ENCODE measurements at places on chromosomes 3 and 15.

DNA sequence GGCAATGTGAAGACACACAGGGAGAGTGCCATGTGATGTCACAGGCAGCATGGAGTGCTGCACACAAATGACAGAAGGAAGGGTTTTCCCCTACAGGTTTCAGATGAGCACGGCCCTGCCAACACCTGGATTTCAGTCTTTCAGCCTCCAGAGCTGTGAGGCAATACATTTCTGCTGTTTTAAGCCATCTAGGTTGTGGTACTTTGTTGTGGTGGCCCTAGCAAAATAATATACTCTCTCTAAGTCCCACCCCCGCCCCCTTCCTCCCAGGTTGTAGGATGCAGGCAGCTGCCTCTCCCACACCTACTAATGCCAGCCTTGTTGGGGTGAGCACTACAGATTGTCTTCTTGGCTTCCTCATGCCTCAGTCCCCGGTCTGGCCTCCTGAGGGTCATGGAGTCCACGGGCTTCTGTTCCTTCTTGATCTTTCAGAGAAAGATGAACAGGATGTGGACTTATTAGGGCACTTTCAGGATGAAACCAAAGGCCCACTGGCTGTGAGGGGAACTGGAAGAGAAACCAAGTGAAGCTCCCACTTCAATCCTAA lies 180.0 kb downstream of the CD47 start:
- no peak for DNase-seq

GRCh38 chr3:4801892-4802291 lies 177.3 kb upstream of the BHLHE40 start:
- DNase-seq = no peak

GRCh38 chr15:75042730-75043508 lies 19.5 kb downstream of the PPCDC start:
- DNase-seq = no peak

DNA sequence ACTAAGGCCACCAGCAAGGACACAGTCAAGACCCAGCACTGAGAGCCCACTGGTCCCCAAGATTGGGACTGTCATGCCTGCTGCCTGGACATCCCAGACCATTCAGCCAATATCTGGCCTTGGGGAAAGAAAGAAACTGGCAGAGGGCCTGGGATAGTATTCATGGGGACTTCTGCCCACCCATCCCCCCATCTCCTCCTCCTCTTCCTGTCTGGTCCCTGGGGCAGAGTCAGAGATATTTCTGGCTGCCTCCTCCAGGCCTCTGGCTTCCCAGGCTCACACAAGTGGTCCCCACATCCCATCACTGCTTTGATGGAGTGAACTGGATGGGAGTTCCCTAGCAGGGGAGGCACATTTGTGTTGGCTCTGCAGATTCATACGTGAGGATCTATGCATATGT lies 4.2 kb upstream of the RASL12 start:
- DNase-seq = no peak

DNA sequence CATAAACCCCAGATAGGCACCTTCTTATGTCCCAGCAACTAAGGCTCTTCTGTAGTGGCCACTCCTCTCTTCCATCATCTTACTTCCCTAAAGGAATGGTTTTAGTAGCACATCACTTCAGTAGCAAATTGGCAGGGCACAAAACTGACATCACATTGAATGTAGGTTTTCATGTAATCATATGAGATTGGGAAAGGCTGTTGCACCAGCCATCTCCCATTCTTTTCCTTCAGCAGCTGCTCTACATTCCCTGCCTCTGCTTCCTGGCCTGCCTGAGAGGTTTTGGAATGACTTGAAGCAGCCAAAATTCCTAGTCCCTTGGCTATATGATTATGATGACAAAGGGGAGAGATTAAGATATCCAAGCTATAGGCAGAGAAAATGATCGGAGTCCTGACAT lies 36.5 kb downstream of the NSUN3 start:
- DNase-seq = no peak

GRCh38 chr3:95302044-95302443 lies 1239.2 kb downstream of the NSUN3 start:
- no peak for DNase-seq

DNA sequence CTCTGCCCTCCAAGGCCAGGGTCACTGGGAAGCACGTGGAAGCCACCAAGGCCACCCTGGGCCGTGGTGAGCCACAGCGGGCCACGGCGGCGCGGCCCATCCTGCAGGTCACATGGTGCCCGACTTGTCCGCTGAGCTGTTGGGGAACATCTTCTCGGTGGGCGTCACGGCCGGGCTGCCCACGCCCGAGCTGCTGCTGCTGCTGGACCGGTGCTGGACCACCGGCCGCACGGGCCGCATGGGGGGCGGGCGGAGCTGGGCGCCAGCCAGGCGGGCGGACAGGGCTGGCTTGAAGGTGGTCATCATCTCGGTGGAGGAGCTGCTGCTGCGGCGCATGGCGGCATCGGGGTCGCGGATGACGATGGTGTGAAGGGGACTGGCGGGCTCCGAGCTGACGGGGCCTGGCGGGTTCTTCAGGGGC lies 22.1 kb upstream of the RAD18 start:
- DNase-seq = no peak

DNA sequence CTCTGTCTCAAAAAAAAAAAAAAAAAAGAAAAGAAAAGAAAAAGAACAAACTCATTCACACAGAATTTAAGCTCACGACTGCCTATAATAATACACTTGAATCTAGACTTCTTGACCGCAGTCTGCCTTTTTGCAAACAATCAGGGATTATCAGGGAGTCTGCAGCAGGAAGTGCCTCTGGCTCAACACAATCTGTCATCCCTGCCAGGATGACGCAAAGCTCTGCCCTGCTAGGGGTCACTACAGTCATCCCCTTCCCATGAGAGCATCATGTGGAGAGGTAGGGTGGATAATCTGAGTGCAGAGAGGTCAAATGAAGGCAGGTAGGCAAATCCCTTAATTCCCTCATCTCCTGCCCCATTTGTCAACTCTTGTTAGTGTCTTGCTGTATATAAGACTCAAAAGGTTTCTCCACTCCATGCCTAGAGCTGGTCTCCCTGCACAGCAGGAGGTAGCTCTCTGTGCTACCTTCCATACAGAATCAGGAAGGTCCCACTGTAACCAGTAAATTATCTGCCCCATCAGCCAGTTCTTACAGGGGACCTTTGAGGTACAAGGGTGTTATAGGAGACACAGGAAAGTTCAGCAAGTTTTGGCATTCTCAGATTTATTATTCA lies 4.2 kb downstream of the UBAP1L start:
- no peak for DNase-seq

DNA sequence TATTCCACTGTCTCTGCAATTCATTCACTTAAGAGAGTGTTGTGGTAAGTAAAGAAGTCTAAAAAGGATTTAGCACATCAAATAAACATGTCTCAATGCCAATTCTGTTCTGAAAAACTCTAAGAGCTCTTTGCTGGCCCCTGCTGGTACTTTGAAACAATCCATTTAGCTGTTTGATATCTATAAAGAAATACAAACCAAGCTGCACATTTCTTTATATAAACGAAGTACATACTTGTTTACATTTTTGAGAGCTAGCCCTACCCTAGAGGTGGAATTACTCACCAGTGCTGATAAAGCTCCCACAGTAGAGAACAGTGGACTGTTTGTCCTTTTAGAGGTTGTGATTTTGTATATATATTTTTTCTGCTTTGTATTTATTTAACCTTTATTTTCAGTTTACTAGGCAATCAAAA lies 75.5 kb downstream of the NEDD4 start:
- DNase-seq = no peak

DNA sequence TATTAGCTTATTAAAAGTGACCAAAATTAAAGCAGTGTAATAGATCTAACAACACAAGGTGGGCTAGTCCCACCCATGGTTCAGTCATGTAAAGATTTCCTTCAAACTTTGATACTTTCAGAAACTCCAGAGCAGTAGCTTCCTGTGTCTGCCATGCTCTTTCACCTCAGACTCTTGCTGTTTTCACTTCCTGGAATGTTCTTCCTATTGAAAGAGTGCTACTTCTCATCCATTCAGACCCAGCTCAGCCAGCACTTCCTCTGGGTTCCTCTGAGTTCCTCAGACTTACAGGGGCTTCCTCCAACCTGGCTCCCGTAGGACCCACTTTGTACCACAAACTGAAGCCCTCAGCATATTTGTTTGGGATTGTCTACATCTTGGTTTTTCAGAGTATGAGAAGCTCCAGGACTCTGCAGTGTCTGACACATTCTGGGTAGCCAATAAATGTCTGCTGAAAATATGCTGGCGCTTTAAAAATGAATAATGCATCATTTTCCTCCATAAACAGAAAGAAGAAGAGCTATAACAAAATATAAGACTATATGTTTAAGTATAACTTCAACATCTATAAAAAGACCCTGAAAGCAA lies 18.0 kb downstream of the NCEH1 start:
- DNase-seq = no peak

- DNase-seq = no peak
These were observed 107.2 kb upstream of the HACD2 start for GRCh38 chr3:123692041-123692440.

DNA sequence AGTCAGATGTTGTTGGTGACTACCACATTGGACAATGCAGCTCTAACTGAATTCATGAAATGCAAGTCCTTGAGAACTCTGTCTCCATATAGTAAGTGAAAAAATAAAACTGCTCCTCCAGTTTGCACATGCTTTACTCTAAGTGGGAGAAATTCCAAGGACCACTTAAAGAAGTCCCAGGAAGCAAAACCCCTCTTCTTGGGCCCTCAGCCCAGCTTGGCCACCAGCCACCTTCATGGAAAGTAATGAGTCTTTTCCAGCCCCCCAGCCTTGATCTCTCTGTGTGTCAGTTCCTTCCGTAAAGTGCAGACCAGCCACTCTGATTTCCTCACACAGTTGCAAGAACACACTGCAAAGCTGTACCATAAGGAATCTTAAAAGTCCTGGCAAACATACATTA lies 34.5 kb downstream of the DAPK2 start:
- DNase-seq = no peak

DNA sequence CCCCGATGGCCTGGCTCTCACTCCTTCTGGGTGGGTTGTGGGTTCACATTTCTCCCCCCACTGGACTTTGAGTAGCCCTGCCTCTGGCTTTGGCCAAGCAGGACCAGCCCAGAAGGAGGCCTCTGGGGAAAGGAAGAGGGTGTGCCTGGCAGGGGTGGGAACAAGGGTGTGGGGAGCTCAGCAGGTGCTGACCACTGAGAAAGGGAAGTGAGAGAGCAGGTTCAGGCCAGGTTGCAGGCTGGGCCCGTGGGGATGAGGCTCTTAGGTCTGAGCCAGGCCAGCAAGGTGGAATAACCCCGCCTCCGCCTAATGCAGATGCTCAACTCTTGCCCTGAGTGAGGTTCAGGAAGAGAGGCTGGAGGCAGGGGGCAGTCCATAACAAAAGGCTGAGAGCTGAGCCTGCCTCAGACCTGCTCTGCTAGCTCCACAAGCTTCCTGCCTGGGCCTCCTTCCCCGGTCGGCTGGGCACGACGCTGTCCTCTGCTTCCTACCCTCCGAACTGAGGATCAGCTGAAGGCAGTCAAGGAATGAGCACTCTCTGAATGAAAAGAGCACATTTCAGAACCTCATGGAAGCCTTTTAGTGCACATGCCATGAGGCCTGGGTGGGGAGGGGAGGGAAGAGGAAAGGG lies 82.7 kb downstream of the TLE3 start:
- DNase-seq = no peak

DNA sequence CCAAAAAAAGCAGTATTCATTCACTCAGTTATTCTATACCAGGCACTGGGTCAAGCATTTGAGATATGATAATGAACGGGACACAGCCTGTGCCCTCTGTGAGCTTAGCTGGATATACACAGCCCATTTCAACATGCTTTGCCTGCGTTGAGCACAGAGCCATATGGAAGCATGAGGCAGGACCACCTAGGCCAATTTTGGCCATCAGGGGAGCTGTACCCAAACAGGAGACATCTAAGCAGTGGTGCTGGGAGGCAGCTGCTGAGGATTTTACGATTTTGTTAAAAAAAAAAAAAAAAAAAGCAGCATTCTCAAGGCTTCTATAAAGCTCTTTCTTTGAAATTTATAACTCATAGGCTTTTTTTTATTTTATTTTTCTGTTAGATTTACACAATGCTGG lies 87.2 kb upstream of the SLC2A2 start:
- DNase-seq = no peak

- DNase-seq = no peak
These were observed 24.8 kb downstream of the CACNA1D start for GRCh38 chr3:53519065-53519709.

DNA sequence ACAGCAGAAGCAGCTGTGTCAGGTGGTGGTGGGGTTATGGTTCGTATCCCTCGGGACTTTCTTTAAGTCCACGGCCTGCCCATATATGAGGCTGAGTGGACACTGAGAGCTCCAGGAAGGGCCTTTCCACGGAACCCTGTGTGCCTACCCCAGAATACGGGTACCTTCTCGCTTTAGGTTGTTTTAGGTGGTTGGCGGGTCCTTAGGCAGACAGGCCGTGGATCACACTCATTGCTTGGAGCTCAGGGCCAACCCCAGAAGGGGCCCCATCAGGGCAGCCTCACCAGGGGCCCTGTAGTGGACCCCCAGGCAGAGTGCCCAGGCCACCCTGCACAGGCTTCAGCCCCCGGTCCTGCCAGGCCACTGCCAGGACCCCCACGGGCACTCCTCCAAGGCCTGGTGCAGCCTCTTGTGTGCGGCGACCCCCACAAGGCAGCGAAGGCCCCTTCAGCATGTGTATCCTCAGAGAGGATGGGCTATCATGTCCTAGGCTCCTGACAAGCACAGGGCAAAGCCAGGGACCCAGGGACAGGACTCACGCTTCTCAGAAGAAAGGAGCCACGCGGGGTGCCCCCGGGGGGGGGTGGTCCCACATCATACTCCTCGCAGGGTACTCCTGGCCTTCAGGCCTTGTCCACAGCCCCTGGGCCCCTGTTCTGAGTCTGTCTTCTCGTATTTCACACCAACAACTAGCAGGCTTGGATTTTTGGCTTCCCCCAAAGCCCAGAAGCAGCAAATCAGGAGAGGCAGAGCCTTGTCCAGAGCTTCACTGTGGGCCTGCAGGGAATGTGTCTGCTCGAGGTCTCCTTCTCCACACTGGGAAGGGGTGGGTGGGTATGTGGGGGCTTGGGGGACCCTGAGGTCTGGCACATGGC lies 93.4 kb downstream of the LRRK1 start:
- no peak for DNase-seq

- DNase-seq = no peak
These were observed 27.1 kb downstream of the ITPR1 start for GRCh38 chr3:4520033-4520816.

Data from NCI-H187 treated with DMSO at 0.1 percent for 48 hours (cell line).